Ascending aorta (tissue), 2 donors: ENCODE measurements at places on chromosomes 6 and 20.

DNA sequence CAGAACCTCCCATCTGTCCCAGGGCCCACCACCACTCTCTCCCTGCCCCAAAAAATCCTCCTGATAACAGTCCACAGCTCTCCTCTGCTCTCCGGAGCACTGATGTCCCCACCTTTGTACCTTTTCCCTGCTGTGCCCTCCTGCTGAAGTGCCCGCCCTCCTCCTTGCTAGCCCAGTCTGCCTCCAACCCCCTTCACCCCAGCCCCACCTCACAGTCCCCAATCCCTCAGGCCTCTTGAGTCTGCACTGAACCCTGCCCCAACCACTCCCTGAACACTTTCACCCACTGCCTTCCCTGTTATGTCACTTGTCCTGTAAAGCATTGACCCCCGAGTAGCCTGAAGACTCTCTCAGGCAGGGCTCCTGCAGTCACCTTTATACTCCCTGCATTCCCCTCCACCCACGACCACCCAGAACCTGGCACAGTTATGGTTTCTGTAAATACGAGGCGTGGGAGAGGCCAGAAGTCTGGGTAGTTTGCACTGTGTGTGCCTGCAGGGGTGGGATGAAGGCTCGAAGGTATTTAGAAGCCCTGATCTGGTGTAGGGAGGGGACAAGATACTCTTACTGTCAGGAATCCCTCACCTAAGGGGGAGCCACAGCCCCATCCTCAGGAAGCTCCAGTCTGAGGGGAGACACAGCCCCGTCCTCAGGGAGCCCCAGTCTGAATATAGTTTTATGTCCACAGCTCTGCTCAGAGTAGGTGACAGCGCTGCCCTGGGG is 5.4 kb downstream of the GLP1R start:
- no peak for DNase-seq

- DNase-seq: no peak
Measured at GRCh38 chr6:110277100-110277665, 81.0 kb downstream of the METTL24 start.

DNA sequence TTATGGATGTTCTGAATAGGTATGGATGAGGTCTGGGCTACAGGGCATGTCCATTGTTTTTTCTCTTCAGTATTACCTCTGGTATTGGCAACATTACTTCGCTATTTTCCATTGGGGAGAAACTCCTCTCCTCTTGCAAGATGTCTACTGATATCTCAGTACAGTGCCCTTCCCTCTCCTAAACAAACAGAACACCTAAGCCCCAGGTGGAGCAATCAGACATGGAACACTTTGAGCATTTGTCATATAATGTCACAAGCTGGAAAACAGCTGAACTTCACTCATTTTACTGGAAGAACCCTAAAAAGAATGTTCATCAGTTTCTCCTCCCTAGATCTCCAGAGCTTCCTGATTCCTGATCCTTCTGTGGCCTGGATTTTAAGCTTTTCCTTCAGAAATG is 339.8 kb downstream of the FRK start:
- DNase-seq: no peak

GRCh38 chr6:136947037-136947436 is 24.9 kb downstream of the SLC35D3 start:
- no peak for DNase-seq

DNA sequence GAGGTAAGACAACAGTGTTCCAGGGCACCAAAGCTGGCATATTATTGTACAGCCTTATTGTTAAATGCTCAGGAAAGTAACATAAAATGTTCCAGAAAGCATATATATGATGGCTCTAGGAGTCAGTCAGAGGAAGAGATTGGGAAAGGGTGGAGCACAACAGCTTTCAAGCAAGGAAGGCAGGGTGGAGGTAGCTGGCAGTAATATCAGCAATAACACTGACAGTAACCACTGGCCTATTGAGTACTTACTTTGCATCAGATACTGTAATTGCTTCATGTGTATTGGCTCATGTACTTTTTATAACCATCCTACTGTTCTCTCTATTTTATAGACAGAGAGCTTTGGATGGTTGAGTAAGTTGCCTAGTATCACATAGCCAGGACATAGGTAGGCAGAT is 830.2 kb downstream of the DHX35 start:
- DNase-seq: no peak

DNA sequence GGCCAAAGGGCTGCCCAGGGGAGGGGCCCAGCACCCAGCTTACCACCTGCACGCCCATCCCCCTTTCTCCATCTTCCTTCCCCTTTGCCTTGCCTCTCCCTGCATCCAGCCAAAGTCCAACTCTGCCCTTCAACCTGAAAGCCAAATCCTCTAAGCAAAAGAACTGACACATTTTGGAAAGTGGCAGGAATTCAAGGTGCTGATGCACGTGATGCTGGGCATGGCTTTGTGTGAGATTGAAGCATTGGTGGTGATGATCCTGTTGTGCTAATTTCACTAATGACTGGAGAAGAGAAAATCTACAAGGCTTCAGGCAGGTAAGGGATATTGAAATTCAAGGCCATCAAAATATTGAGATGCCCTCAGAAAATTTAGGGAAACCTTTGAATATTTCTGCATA is 23.3 kb downstream of the SYNDIG1 start:
- no peak for DNase-seq

DNA sequence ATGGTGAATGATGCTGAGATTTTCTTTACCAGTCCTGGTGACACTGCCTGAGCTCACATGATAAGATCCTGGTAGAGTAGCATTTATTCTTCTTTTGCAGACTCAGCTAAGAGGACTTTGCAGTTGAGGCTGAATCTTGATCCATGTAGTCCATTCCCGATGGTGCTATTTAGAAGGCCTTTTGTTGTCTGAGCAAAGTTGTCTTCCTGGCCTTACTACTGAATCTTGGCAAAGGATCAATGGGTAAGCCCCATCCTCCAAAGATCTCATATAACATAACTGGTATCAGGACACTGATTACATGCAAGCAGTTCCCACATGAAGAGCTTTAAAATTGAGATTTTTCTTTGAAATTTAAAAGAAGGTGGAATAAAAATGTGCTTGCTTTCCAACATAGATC is 291.6 kb downstream of the SOX4 start:
- no peak for DNase-seq

DNA sequence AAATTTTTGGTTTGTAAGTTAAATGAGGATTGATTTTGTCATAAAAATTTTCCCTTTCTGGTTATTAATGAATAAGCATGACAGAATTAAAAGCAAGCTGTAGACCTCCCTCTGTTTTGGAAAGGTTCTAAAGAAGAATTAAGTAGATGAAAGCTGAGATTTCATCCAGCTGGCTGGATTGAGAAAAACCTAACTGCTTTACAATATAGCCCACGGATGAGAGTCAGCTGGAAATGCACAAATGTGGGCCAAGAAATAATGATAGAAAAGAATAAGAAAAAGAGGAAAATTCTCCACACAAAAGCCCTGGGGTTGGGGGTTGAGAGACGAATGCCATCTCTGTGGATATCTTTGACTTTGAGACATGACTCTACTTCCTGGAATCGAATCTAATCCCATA is 631.6 kb downstream of the HDGFL1 start:
- DNase-seq: no peak
